ENCODE measurements at places on chromosomes 11 and 22.

GRCh38 chr22:17968126-17968525, 56.2 kb downstream of the MICAL3 start:
- no peak for DNase-seq

- no peak for DNase-seq
Observed at GRCh38 chr22:47391169-47392053, 629.0 kb downstream of the TBC1D22A start.

- DNase-seq = no peak
Observed at GRCh38 chr11:64173616-64174355, 7.9 kb upstream of the MACROD1 start.

- no peak for DNase-seq
Observed at GRCh38 chr11:107172996-107173395, 154.7 kb upstream of the GUCY1A2 start.

GRCh38 chr11:33160587-33160986, 693 bp downstream of the CSTF3 start:
- no peak for DNase-seq

GRCh38 chr11:47306484-47306844, 36.5 kb downstream of the MADD start:
- no peak for DNase-seq

- DNase-seq = no peak
Observed at GRCh38 chr11:72239849-72240460, 4.0 kb downstream of the PHOX2A start.

DNA sequence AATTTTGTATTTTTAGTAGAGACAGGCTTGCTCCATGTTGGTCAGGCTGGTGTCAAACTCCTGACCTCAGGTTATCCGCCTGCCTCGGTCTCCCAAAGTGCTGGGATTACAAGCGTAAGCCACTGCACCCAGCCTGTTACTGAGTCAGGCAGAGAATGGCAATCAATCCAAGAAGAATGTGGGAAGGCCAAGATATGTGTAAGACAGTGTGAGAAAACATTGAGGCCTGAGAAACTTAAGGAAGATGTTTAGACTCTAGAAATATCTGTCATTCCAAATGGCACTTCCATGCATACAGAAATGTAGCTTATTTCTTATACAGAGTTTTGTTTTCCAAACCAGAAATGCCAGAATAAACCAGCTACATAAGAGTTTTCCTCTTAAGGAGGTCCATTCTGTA, 248.5 kb downstream of the ETS1 start:
- DNase-seq = no peak

DNA sequence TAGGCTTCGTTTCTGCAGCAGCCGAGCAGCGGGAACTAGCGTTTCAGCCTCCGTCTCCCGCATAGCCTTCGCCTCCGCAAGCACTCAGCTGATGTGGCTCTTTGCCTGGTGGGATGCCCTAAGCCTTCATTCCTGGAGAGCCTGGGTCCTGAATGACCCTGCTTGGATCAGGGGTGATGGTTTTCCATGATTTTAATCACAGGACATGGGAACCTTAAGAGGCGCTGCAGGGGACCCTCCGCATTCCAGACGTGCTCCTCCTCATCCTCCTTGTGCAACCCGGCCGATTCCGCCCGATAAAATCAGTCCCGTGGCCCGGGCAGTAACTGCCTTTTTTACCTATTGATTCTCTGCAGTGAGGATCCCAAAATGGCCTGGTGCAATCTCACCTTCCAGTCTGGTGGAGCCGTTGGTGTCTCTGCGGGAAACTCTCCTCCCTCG, 8.2 kb downstream of the C11orf21 start:
- no peak for DNase-seq

- no peak for DNase-seq
Observed at GRCh38 chr11:71245601-71246391, 6.6 kb downstream of the SHANK2 start.

DNA sequence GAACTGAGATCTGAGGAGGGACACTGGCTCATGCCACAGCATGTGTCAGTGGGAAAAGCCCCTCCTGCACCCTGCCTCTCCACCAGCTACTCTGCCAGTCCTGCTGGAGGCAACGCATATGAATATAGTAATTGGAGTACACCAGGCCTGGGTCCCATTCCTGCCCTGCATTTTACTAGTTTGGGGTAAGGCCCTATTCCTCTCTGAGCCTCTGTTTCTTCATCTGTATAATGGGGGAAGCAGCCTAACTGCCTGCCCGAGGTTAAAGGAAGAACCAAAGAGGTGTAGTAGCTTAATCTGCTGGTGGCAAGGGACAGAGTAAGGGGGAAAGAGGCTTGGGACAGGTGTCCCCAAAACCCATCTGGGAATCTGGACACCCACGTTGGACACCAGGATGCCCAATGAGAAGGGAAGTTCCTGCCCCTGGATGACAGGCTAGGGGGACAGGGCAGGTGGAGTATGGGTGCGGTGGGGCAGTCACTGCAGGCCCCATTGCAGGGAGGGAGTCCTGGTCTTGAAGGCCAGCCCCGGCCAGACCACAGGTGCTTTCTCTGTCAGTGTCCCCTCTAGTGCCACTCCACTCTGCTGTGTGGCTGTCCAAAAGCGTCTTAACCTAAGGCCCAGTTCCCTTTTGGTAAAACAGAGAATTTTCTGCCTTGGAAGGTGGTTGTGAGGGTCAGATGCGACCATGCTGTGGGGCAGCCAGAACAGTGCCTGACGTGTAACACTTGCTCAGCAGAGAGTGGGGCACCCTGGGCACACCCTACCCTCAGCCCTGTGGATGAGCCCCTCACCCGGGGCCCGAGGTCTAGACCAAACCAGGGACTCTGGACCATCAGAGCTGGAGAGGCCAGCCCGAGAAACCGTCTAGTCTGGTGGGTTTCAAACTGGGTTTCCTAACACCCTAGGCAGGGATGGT, 11.5 kb downstream of the TSKU start:
- DNase-seq = no peak

GRCh38 chr22:39459681-39460080, 2.9 kb downstream of the MGAT3 start:
- no peak for DNase-seq

DNA sequence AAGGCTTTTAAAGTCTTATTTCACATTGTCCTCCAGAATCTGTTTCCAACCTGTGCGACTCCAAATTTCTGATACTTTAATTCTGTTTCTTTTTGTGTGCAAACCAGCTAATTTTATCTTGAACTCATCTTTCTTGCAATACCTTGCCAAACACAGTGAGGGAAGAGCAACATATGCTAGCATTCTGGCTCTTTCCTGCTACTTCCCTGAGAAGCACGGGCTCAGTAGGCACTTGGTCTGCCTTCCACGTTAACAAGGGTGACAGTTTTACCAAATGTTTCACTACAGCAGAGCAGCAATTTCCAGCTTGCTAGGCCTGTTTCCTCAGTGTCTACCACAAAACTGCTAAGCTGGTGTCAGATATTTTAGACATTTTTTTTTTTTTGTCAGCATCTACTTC, 405.8 kb downstream of the NTM start:
- DNase-seq = no peak

DNA sequence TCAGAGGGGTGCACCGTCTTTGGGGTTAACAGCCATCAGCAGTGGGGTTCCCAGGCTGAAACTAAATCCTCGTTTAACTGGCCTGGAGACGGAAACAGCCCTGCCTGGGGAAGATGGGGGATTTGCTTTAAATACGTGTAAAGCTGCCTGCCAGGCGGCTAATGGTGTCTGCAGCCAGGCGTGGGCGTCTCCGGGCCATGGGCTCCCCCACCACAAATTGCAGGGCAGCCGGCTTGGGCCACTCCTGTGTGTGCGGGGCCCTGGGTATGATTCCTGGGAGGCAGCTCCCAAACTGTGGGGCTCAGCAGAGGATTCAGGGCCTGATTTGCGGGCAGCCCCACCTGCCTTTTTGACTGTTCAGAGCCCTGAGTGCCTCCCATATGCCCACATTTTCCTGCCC, 110.5 kb downstream of the KCNQ1 start:
- no peak for DNase-seq
